ENCODE measurements at places on chromosomes 3 and 15. TPM values are rescaled to one million over a fixed set of nuclear protein-coding genes. Genes with fewer than 3 reads are reported as not detected.

ERICH6 gene
- total RNA-seq, result not detected

GRCh38 chr3:190303884-190304283 lies 18.4 kb downstream of the CLDN1 start:
- DNase-seq, result no peak

GRCh38 chr3:42663581-42664437 lies 10.3 kb downstream of the ZBTB47 start:
- DNase-seq, result peak; percentile 63

SNX33 gene
- 25.7 TPM for total RNA-seq

MED12L gene
- total RNA-seq, result 0.71 TPM

DNAH12 gene
- not detected for total RNA-seq

- DNase-seq, result no peak
Observed at GRCh38 chr3:113079218-113079961, 88.6 kb downstream of the GTPBP8 start.

SIN3A gene
- total RNA-seq, result 36.9 TPM

- DNase-seq, result peak; percentile 63
Observed at GRCh38 chr3:140091143-140091542, 156.2 kb downstream of the CLSTN2 start.

FRMD5 gene
- 1.4 TPM for total RNA-seq

KLHL40 gene
- total RNA-seq, result not detected

DNA sequence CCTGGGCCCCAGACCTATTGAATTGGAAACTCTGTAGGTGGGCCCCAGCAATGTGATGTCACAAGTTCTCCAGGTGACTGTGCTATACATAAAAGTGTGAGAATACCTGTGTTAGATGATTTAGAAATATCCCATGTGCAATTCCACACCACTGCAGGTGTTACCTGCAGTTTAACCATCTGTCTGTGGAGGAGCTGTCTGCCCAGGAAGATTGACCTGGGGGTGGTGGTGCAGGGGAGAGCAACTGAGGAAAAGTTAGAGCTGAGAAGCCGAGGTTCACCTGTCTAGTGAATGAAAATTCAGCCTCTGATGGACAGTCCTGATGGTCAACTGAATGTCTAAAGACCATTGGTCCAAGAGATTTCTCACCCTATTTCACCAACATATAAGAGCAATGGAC lies 132.2 kb upstream of the SLC24A5 start:
- no peak for DNase-seq

DNA sequence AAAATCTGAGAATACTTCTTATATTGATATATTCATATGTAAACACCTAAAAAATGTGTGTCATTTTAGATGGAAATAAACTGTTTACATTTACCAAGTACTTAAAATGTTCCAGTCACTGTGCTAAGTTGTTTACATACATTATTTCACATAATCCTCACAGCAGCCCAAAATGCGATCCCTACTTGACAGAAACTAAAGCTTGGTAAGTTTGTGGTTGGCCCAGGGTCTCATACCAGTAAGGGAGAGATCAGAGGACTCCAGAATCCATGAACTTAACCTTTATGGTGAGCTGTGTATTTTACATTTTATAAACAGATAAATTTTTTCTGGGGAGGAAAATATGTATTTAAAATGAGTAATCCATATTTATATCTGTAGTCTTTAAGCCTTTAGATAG lies 51.2 kb downstream of the SLC25A26 start:
- DNase-seq, result no peak

GRCh38 chr3:96753124-96753523 lies 61.3 kb upstream of the EPHA6 start:
- DNase-seq, result no peak

- DNase-seq, result no peak
Observed at GRCh38 chr3:111676211-111677006, 81.3 kb upstream of the ZBED2 start.

PDZRN3 gene
- total RNA-seq, result 172 TPM

DNA sequence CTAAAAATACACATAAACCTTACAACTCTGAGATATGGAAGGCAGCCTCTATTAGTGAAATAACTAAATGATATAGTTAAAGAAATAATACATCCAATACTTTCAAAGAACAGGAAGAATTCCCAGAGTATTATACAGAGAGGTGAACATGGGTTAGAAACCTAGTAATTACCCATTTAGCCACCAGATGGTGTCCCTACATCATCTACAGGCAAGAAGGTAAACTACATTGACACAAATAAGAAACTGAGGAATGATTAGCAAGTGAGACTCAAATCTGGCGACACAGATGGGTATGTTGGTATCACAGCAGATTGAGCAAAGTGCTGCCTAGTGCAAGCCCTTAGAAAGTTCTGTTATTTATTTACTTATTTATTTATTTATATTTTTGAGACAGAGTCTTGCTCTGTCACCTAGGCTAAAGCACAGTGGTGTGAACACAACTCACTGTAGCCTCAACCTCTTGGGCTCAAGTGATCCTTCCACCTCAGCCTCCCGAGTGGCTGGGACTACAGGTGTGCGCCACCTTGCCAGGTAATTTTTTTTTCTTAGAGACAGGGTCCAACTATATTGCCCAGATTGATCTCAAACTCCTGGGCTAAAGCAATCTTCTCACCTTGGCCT lies 28.2 kb downstream of the NEK4 start:
- no peak for DNase-seq

- DNase-seq, result no peak
Observed at GRCh38 chr3:44222337-44222736, 19.3 kb upstream of the TOPAZ1 start.

GRCh38 chr3:113247068-113247467 lies 35.7 kb downstream of the BOC start:
- no peak for DNase-seq

KBTBD8 gene
- total RNA-seq, result 3.4 TPM

- peak; percentile 67 for DNase-seq
Observed at GRCh38 chr3:130894130-130894985, 474 bp downstream of the ATP2C1 start.

DNA sequence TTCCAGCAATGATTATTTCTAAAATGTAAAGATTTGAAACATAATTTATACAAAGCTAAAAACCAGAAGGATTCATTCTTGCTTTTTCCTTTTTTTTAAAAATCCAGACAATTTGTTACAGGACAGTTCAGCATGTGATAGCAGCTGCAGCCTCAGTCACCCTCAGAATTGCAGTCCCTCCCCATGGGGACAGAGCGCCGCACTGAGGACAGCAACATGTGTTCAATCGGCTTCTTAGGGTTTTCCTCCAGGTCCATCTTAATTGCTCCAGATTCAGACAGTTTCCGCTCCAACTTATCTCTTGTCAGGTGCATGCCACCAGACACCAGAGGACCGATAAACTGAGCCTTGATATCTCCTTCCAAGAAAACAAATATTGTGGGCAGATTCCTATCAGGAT lies 134.9 kb upstream of the TBC1D5 start:
- no peak for DNase-seq

KIF15 gene
- total RNA-seq, result 0.66 TPM

- DNase-seq, result no peak
Observed at GRCh38 chr15:85988741-85989140, 90.9 kb upstream of the AGBL1 start.

GRCh38 chr3:126017362-126017761 lies 48.4 kb downstream of the ROPN1B start:
- DNase-seq, result peak; percentile 57

ECE2 gene
- total RNA-seq, result 2.3 TPM

Data from sigmoid colon (tissue), 7 donors.